ENCODE measurements at places on chromosomes 2 and 18. TPM values are rescaled to one million over a fixed set of nuclear protein-coding genes. Genes with fewer than 3 reads are reported as not detected.

DNA sequence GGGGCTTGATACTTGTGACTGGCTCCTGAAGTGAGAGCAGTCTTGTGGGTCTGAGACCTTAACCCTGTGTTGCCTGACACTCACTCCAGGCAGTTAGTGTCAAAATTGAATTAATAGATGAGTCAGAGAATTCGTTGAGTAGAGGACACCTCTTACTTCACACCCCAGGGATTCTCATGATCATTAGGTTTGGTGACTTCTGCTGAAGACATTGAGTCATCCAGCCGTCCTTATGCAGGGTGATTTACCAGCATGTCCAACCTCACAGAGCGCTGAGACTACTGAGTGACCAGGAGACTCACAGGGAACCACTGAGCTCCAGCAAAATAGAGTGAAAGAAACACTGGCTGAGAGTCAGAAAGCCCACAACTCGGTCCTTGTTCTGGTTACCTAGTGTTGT is 36.0 kb upstream of the EVA1A start:
- DNase-seq, result no peak

Gene SLC4A5
- 5.7 TPM for total RNA-seq

- DNase-seq, result no peak
These were observed 29.3 kb downstream of the DYNC2LI1 start for GRCh38 chr2:43803113-43803512.

DNA sequence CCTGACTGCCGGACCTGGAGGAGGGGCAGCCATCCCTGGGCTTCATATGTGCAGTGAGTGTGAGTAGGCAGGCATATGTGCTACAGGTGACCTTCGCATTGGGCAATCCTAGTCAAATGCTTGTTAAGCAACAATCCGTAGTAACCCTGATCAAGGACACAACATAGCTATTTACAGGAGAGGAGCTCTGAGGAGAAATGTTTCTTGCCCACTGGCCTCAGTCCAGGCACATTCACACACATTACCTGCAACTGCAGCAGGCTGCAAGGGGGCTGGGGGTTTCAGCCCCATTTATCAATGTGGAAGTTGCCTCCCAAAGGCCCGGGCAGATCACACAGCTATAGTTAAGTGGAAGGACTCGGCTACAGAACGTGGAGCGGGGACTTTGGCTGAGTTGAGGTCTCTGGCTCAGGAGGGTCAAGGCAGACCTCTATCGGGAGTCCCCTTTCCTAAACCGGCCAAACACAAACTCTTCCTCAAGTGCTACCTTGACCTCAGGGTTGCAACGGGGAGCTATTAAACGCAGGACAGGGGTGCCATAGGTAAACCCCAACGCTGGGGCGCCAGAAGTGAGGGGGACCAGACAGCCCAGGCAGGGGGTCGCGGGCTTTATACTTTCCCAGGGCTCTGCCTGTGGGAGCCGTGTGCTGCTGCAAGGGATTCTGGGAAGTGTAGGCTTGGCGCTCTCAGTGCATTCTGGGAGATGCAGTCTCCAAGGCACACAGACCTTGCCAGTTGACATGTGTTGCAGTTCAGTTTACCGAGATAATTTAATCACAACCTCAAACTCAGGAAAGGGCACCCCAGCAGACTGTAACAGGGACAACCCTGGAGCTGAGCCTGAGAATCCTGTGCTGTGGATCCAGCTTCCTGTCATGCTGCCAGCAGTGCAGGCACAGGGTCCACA is 9.4 kb downstream of the KHK start:
- peak; percentile 61 for DNase-seq

Gene CCL20
- total RNA-seq, result not detected

All from psoas muscle (tissue), 8 donors.